ENCODE measurements at places on chromosomes 12 and 14.

GRCh38 chr12:25993901-25994651 lies 35.6 kb downstream of the RASSF8 start:
- peak; percentile 96 for DNase-seq

DNA sequence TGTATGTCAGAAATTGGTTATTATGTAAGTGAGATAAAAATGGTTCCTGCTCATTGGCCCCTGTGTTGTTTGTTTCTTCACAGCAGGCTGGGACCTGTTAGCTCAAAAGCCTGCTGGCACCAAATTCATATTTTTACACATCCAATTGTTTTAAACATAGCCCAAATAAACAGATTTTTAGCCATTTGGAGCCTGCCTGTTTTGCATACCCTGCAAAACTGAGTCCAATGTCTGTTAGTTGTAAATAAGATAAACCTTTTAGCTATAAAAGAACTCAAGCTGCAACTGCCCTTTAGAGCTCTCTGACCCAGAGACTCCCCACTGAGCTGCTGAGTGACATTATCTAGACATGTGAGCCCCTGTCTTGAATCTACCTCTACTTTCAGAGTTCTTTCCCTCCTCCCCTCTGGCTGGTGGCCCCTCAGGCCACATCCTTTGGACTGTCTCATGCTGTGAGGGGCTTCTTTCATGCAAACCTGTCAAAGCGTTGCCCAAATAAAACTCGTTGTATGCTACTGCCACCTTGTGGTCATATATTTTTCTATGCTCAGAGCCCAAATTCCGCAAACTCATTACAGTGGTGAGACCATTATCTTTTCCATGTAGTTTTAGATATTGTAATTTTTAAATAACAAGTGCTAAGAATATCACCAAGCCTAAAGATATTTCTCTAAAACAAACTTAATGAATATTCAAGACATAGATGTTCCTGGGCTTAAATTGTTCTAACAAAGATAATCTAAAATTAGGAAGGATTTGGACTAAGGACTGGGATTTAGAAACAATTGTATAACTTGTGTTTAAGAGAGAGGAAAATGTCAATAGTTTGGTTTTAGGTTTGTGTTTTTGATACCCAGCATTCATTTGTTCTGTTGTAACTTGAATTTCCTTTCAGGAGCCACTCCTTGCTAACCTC lies 337.9 kb downstream of the AACS start:
- peak; percentile 4 for DNase-seq

GRCh38 chr12:79933532-79934264 lies 1.2 kb downstream of the PPP1R12A start:
- DNase-seq: peak; percentile 8

- DNase-seq: peak; percentile 16
These were observed 1.8 kb upstream of the PPP1R12A start for GRCh38 chr12:79936670-79937069.

DNA sequence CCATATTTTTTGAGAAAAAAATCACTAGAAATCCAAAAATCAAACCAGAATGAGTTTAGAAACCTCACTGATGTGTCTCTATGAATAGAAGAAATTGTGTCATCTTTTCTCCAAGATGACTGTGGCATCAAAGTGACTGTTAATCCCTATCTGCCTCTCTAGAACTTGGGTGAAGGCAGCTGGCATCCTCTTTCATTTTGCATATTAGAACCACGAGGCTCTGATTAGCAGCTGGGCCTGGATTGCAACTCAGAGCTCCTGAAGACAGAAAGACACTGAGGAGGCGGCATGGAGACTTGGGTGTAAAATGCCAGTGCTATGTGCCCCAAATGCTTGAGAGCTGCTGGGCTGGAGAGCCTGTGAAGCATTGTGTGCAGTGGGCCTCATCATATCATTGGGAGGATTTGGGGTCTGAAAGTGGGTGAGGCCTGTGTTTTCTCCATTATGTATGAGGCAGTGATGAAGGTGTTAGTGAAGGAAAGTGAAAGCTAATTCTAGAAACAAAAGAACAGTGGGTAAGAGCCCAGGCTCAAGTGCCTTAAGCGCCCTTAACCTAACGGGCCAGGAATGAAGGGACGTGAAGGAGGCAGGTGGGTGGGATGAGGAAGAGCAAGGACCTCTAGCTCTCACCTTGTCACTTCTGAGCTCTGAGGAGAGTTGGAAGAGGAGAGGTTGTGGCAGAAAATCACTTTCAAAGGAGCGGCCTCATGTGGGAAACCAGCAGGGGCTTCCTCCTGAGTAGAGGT lies 26.2 kb downstream of the NKX2-8 start:
- no peak for DNase-seq

DNA sequence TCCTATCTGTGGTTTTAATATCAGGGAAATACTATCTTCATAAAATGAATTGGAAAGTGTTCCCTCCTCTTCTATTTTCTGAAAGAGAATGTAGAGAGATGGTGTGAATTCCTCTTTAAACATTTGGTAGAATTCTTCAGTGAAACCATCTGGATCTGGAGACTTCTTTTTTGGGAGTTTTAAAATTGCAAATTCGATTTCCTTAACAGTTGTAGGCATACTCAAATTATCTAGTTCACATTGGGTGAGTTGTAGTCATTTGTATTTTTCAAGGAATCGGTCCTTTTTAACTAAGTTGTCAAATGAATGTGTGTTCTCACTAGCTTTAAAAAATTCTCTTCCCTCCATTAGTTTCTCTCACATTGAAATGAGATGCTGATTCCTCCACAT lies 75.4 kb upstream of the CHST11 start:
- no peak for DNase-seq

GRCh38 chr14:59474172-59474571 lies 9.0 kb upstream of the GPR135 start:
- peak; percentile 88 for DNase-seq

DNA sequence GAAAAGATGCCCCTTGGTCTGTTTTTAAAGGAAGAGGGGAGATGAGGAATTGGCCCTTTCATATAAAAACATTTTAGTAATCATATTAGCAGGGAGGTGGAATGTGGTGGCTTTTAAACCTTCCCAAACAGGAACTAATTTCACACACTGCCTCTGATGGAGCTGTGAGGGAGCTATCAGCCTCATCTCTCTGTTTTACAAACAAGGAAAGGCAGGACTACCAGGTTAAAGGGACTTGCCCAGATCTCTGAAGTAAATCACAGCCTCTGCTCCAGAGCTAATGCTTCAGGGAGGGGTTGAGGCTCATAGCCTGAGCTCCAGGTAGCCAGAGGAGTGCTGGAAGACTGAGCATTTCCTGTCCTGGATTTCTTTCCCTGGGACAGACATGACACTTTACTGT lies 1.1 kb upstream of the BMP4 start:
- no peak for DNase-seq

- no peak for DNase-seq
These were observed 6.4 kb upstream of the GAS2L3 start for GRCh38 chr12:100566887-100567637.

DNA sequence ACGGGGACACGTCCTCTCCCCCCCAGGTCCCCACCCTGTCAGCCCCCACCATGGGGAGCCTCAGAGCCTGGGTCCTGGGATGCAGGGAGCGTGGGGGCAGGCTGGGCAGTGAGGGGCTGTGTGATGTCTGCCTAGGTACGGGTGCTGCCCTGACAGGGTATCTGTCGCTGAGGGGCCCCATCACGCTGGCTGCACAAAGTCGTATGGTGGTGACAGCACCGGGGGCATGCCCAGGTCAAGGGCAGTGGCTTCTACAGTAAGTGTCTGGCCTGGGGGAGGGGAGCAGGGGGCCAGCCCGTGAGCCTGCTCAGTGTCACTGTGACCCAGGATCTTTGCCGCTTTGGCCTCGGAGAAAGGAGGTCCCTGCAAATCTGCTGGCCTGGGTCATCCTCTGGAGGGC lies 23.3 kb downstream of the PAPLN start:
- no peak for DNase-seq

DNA sequence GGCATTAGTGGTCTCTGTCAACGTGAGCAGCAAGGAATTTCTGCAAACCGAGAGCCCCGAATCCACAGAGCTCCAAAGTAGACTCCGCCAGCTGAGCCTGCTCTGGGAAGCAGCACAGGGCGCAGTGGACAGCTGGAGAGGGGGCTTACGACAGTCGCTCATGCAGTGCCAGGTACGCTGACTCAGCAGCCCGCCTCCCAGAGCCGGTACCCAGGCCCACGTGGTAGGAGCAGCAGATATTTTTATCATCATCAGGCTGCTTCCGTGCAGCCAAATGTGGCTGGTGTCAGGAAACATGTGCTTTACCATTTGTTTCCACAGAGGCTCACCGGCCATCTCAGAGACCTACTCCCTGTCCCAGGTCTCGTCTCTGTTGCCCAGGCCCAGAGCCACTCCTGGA lies 73.7 kb downstream of the ESR2 start:
- DNase-seq: peak; percentile 3

DNA sequence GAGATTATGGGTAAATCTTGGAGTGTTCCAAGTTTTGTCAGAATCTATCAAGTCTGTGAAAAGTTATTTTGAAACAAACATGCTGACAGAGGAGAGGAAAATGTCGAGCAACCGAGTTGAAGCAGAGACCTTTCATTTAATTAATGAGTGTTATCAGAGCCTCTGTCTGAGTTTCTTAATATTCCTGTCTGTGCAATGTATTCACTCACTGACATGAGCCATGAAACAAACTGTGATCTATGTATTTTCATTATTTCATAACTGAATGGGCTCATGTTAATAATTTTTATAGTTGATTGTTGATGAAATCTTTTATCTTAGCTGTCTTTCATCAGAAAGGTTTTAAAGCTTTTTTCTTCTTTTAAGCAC lies 144.2 kb upstream of the FAR2 start:
- DNase-seq: no peak

- no peak for DNase-seq
These were observed 63.4 kb upstream of the PPP4R3A start for GRCh38 chr14:91573528-91573893.

GRCh38 chr14:90628825-90629224 lies 187.4 kb downstream of the TTC7B start:
- DNase-seq: no peak

- no peak for DNase-seq
These were observed 141.1 kb downstream of the SLC41A2 start for GRCh38 chr12:104816845-104817503.

GRCh38 chr12:131836714-131837397 lies 8.7 kb downstream of the MMP17 start:
- DNase-seq: no peak

- peak; percentile 4 for DNase-seq
These were observed 69.7 kb downstream of the WDR20 start for GRCh38 chr14:102209224-102209966.

DNA sequence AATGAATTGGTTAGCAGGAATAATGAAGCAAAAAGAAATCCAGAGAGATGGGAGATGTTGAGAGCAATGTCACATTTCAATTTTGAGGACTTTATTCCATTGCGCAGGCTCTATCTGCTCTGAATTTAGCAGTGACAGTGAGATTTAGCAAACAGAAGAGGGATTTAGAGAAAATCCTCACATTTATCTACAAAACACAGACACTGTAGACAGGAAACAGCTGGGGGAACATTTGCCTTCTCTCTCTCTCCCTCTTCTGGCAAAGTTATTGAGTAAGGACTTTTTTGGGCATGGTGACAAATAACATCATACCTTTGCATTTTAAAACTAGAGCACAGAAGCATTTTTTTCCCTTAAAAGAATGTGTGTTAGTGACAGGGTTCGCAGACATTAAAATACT lies at the start of gene IGF1:
TSS of gene IGF1 (minus strand) at position 158 of the 400 bp plus-strand sequence. CDS start 182 bp downstream, outside the sequence.
- DNase-seq: peak; percentile 67

- no peak for DNase-seq
These were observed 47.7 kb downstream of the CLMN start for GRCh38 chr14:95272057-95272456.

DNA sequence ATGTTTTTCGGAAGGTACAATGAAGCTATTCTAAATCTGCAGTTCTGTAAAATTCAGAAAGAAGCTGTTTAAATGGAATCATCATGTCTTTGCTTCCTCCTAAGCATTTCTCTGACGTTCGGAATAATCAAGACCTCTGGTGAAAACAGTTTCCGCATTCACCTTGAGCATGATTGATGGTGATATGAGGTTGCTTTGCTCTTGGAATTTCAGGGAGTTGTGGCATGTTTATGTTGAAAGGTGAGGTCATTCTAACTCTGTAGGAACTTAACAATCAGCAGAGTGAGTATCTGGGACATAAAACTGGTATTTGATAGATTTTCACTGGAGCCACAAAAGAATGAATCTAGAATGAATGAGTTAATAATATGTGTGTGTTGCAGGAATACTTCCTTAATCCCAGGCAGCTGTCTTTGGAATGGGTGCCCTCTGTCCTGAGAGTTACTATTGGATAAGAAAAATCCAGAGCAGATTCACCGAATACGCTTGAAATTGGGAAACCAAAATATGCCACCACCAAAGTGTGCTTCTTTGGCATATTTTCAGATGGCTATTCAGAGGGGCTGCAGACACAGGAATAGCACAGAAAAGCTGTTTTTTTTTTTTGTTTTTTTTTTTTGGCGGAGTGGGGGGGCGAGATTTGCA lies 599.1 kb downstream of the CCER1 start:
- DNase-seq: no peak

GRCh38 chr12:107602446-107602845 lies 83.2 kb upstream of the PWP1 start:
- DNase-seq: no peak

DNA sequence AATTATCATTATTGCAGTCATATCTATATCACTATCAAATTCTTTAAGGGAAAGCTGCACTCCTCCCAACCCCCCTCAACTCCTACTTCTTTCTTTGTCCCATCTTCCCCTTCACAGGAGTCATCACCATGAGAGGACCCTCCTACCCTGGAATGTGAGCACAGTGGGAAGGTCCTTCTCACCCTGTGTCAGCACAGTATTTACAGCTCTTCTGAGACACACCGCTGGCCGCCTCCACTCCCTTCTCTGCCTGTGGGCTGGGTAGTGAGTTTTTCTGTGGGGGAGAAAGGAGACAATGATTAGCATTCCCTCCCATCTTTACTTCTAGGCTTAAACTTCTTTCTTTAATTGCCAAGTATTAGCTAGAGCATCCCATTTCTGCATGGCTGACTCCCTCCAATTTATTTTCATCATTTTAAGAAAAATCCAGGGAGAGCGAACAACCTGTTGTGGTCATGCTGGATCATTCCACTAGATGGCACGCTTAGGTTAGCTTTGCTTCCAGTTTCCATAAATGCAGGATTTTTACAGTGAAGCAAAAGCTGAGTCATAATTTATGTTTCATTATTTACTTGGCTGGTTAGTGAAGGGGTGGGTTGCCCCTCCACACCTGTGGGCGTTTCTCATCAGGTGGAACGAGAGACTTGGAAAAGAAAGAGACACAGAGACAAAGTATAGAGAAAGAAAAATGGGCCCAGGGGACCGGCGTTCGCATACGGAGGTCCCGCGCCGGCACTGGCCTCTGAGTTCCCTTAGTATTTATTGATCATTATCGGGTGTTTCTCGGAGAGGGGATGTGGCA lies 188.5 kb downstream of the ALX1 start:
- peak; percentile 56 for DNase-seq
